Stimulated activated CD8-positive, alpha-beta memory T cell treated with anti-CD3 and anti-CD28 coated beads, Interleukin-2, amount 100 ng/mL, for 1 hour (primary cell): ENCODE measurements at places on chromosomes 7 and 10.

DNA sequence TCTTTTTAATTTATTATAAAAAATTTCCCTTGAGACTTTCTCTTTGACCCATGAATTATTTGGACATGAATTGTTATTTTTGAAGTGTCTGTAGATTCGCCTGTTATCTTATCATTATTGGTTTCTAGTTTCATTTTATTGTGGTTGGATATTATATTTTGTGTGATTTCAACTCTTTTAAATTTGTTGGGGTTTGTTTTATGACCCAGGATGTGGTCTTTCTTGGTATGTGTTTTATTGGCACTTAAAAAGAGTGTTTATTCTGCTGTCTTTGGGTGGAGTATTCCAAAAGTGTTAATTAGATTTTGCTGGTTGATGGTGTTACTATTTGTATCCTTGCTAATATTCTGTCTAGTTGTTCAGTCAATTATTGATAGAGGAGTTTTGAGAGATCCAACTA, 50.5 kb upstream of the GPR141 start:
- no peak for DNase-seq

- DNase-seq, result no peak
Observed at GRCh38 chr7:143410521-143411004, 1.9 kb upstream of the EPHA1 start.

DNA sequence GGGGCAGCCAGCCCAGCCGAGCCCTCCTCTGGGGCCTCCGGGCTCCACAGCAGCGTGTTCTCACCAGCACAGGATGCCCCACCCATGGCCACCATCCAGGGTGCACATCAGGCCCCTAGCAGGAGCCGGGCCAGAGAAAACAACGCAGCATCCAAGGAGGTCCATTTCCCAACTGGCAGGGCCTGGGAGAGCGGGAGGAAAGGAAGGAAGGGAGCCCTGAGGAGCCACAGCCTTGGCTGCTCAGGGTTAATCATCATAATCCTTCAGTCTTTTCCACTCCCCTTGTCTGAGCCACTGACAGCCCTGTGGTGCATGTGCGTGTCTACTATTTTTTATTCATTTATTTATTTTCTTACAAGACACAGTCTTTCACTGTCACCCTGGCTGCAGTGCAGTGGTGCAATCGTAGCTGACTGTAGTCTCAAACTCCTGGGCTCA, 3.6 kb downstream of the PLAC9 start:
- DNase-seq, result no peak

GRCh38 chr10:96250349-96250748, 21.0 kb downstream of the BLNK start:
- DNase-seq, result no peak

DNA sequence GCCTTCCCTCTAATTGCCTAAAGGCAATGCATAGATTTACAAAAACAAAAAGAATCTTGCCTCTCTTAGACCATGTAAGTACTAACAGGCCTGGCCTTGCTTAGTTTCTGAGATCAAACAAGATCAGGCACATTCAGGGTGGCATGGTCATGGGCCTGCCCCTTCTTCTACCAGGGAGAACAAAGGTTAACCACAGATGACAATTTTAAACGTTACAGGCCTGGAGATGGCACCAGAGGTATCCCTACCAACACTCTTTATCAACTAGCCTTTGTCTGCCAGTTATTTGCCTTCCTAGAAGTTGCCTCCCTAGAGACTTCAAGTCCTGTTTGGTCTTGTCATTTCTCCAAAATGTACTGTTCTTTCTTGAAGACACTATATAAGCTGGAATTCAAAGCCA, 252.6 kb downstream of the DOCK4 start:
- DNase-seq, result no peak

DNA sequence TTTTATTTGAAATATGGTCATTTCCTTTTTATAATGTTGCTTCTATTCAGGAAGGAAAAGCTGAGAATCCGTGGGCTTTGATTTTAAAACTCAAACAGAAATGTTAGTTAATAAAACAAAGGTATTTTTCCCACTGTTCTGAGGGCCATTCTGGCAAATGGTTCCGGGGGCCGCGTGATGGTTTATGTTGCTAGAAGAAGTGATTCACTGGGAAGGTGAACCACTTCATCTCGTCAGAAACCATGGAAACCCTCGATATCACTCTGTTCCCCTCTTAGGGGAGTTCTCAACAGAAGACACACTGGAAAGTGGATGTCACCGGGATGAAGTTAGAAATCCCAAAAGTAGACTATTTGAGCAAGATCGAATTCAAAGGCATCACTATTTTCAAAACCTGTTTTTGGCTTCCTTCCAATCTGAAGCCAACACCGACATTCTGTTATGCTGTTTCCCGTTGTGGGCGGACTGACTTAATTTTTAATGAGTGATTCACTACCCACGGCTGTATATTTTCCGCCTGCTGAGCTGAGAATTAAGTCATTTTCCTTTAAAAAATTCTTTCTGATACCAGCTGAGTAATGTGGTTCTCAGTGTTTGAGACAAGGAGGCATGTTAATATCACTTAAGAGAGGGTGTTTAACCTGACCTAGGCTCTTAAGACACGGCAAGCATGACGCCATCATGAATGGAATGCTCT, 84.1 kb downstream of the PTPRE start:
- DNase-seq, result no peak

DNA sequence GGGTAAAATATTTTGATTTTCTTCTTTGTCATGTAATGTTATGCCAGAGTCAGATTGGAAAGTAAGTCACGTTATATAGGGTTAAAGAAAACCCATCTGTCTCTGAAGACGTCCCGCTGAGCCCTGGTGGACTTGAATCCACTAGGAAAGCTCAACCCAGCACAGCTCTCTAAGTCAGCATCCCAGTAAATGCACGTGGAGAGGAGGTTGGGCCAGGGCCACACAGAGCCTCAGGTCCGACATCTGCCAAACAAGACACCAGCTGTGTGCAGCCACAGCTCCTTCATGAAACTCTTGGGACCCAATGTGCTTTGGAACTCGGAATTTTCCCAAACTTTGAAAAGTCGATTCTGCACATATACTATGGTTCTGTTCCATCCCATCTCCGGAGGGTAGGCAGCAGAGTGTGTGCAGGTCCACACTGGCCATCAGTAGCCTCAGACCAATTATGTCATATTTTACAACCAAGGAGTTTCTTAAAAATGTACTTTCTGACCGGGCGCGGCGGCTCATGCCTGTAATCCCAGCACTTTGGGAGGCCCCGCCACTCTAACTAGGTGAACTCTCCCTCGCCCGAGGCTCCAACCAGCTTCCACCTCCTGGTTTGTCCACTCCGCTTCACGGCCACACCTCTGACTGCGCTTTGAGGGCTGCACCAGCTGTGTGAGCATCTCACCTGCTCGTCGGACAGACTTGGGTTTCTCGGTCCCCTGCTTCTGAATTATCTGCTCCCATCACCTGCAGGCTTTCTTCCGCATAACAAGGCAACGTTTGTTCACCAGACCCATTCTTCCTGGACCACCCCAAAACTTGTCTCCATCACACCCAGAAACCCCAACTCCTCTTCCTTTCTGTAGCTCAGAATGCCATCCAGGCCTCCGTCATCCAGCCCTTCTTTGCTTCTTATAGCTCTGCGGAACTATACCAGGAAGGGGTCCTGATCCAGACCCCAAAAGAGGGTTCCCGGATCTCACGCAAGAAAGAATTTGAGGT, 29.7 kb upstream of the DNAJB6 start:
- no peak for DNase-seq

DNA sequence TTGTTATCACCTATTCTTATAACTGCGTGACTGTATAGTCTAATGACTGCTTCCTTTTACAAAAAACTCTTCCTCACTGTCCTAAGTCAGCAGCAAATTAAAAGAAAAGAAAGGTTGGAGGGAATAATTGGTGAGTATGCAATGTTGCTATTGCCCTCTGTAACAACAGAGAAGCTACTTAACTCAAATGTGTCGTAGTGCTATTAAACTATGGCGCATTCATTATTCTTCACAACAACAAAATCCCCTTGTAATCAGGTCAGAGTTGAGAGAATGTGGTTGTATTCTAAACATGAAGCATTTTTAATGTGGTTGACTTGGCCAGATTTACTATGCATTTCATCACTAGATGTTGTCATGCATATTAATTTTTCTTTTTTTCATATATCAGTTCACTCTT, 897.8 kb upstream of the PHF14 start:
- DNase-seq, result no peak

- no peak for DNase-seq
Observed at GRCh38 chr7:50214126-50214670, 90.3 kb upstream of the IKZF1 start.

DNA sequence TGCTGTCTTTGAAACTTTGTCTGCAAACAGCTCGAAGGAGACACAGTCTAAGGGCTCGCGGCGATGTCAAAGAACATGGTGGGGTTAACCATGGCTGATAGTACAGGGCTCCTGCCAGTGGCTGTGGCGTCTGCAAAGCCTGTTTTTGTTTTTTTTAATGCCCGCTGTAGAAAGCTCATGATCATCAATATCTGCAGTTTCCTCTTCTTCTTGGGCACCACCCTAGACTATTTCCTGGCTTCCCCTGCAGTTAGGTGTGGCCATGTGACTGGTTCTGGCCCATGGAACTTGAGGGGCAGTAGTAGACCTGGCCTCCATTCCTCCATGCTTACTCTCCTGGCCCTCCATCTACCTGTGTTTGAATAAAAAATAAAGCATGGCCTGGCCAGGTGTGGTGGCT, 21.8 kb upstream of the SAMD8 start:
- DNase-seq, result no peak

- DNase-seq, result no peak
Observed at GRCh38 chr10:34656661-34657060, 158.4 kb downstream of the PARD3 start.
